ENCODE measurements at places on chromosomes 3 and 15. TPM values are rescaled to one million over a fixed set of nuclear protein-coding genes. Genes with fewer than 3 reads are reported as not detected.

RTF1 gene
- 15.3 TPM for total RNA-seq

IRAK2 gene
- 5.5 TPM for total RNA-seq

SNX22 gene
- 0.18 TPM for total RNA-seq

CCDC39 gene
- not detected for total RNA-seq

KLHL40 gene
- total RNA-seq = not detected

FBXW12 gene
- not detected for total RNA-seq
